ENCODE measurements at places on chromosomes 3 and 15.

DNA sequence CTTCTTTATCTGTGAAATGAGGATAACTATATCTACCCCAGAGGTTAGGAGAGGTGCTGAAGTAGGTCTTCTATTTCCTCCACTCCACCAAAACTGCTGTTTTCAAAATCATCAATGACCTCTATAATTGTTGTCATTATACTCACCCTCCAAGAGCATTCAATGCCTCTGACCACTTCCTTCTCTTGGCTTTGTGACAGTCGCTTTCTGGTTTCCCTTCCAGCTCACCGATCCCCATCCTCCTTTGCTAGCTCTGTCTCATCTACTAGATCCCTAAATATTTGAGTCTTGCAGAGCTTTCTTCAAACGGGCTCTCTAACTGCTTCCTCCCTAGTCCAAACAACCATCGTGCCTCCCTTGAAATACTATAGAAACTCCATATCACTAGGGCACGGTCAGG, 153.5 kb downstream of the RPLP1 start:
- no peaks in the 10 kb centered on the region for H3K27me3 ChIP-seq
- DNase-seq = no peak
- no peak overlapping the region for H3K27ac ChIP-seq
- H3K4me3 ChIP-seq = no peak overlapping the region
- H3K36me3 ChIP-seq = no peaks in the 10 kb centered on the region

- no peak for DNase-seq
- no peak overlapping the region for H3K4me3 ChIP-seq
- peaks cover 26% of the 10 kb centered on the region for H3K4me1 ChIP-seq
- no peaks in the 10 kb centered on the region for H3K36me3 ChIP-seq
- H3K27me3 ChIP-seq = no peaks in the 10 kb centered on the region
Measured at GRCh38 chr3:151430821-151431484, 29.9 kb downstream of the IGSF10 start.

DNA sequence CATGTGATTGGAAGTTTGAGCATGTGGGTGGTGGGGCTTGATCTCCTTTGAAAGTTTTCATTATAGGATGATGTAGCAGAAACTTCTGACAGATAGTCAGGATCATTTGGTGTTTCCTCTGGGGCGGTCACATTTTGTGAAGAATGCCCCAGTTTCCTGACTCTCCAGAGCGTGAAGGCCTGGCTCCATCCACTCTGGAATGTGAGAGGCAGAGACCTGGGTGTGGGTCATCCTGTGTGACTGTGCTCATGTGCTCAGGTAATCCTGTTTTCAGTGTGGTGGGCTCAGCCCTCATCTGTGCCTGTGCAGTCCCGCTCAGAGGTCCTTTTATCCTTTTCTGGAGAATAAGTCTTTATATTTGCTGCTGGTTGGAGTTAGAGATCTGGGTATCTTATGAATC, 81.0 kb downstream of the RGMA start:
- H3K36me3 ChIP-seq = peaks cover 78% of the 10 kb centered on the region
- no peak overlapping the region for H3K4me3 ChIP-seq
- H3K4me1 ChIP-seq = no peaks in the 10 kb centered on the region
- H3K27ac ChIP-seq = peak overlapping the region; percentile 58
- no peak for DNase-seq

DNA sequence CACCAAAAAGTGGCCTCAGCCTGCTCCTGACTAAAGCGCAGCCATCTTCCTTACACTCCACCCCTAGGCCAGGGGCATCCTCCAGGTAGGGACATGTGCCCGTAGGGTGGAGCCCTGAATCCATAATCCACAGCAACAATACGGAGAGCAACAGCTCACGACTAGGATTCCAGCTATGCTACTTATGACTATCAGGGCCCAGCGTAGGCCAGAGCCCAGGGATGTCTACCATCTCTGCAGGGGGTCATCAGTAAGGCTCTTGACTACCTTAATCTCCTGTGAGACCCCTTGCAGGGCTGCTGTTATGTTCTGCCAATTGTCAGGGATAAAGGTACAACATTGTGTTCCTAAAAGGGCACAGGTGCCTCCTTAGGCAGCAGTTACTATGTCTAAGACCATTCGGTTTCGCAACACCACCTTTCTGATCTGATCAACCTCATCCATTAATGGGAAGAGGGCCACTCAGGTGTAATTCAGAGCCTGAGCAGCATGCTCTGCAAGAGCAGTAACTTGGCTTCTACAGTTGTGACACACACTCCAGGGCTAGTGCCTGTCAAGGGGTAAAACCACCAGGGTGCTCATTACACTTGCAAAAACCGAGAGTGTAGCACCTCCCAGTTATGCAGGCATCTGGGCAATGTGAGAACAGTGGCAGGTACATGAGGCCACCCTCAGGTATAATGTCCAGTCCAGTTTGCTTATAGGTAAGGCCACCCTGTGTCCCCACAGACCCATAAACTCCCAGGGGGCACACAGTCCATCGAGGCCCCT, 11.0 kb downstream of the CCRL2 start:
- H3K36me3 ChIP-seq = no peaks in the 10 kb centered on the region
- no peaks in the 10 kb centered on the region for H3K27me3 ChIP-seq
- no peak overlapping the region for H3K27ac ChIP-seq
- H3K4me1 ChIP-seq = no peaks in the 10 kb centered on the region
- peak; percentile 27 for DNase-seq

All from GM23338 (cell line).